ENCODE measurements at places on chromosomes 6 and 20.

GRCh38 chr20:55488593-55488992, 516.7 kb downstream of the CBLN4 start:
- DNase-seq: no peak

GRCh38 chr20:3909952-3910366, 20.8 kb downstream of the PANK2 start:
- DNase-seq: no peak

DNA sequence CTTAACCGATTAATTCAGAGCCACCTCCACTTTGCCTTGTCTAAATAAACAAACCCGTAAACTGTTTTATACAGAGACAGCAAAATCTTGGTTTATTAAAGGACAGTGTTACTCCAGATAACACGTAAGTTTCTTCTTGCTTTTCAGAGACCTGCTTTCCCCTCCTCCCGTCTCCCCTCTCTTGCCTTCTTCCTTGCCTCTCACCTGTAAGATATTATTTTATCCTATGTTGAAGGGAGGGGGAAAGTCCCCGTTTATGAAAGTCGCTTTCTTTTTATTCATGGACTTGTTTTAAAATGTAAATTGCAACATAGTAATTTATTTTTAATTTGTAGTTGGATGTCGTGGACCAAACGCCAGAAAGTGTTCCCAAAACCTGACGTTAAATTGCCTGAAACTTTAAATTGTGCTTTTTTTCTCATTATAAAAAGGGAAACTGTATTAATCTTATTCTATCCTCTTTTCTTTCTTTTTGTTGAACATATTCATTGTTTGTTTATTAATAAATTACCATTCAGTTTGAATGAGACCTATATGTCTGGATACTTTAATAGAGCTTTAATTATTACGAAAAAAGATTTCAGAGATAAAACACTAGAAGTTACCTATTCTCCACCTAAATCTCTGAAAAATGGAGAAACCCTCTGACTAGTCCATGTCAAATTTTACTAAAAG, 2.7 kb downstream of the FOXC1 start:
- DNase-seq: no peak

DNA sequence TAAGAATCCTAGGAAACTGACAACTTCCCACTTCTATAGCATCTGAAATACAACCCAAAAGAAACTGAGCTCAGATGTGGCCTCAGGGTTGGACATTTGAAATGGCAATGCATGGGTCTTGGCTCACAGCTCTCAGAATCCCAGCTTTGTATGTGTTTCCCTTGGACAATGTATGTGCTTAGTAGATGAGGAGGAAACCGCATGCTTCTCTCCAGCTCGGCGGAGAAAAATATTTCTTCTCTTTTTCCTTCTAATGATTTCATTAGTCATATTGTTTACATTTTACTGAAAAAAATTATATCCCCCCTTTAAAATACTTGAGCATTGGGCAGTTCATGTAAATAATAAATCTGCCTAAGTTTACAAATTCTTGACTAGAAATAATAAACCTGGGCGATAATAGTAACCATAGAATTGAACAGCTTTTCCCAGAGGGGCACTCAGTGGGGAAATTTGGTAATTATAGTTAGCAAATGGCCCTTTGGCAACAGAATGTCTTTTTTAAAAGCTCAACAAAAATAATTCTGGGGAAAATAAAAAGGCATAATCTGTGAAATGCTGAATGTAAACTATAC, 55.3 kb downstream of the PFDN4 start:
- no peak for DNase-seq

- no peak for DNase-seq
Measured at GRCh38 chr6:30769853-30770524, 25.6 kb upstream of the IER3 start.

Measured in T-cell (primary cell).